ENCODE measurements at places on chromosomes 12 and 14. TPM values are rescaled to one million over a fixed set of nuclear protein-coding genes. Genes with fewer than 3 reads are reported as not detected.

DNA sequence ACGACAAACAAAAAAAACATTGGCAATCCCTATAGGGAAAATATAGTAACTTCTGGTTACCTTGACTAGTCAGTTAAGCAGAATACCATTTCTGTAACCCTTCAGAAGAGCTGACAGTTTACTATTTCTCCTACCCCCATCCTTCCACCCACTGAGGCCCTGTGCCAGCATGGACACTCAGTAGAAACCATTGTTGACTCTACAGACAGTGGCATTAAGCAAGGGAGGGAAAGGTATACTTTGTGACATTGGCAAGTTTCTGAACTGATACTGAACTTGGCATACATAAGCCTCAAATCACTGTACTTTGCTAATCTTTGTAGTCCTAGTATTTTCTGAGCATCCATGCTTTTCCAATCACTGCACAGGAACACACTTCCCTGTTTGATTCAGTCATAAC is 33.4 kb upstream of the VSX2 start:
- no peak for DNase-seq

DNA sequence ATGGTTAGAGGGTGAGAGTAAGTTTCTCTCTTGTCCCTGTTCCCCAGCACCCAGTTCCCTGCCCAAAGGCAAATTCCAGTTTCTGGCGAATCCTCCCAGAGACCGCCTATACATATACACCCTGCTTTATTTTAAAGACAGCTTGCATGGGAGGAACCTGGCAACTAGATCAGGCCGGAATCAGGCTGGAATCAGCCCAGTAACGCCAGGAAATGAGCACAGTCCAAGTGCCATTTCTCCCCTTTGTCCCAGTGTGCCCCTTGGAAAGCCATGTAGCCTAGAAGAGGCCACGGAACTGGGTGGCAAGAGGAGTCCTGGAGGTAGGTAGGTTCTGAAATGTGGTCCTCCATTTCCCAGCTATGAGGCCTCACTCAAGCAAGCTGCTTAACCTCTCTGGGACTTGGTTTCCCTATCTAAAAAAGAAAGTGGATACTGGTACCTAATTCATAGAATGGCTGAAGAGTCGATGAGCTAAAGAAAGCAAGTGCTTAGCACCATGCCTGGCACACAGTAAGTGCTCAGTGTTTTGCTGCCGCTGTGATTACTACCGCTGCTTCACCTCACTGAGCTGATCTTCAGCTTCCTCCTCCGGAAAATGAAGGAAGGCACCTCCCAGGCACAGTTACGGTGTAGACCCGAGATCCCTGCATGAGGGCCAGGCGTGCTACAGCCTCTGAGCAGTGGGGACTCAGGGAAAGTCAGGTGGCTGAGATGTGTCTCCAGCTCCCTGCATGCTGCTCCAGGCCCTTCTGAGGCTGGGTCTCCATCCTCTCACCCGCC is 36.4 kb downstream of the PITPNM2 start:
- no peak for DNase-seq

- DNase-seq, result no peak
These were observed 207.5 kb downstream of the ETV6 start for GRCh38 chr12:11856971-11857370.

- DNase-seq, result peak; percentile 1
These were observed 127.1 kb downstream of the FIGNL2 start for GRCh38 chr12:51721282-51721940.

DNA sequence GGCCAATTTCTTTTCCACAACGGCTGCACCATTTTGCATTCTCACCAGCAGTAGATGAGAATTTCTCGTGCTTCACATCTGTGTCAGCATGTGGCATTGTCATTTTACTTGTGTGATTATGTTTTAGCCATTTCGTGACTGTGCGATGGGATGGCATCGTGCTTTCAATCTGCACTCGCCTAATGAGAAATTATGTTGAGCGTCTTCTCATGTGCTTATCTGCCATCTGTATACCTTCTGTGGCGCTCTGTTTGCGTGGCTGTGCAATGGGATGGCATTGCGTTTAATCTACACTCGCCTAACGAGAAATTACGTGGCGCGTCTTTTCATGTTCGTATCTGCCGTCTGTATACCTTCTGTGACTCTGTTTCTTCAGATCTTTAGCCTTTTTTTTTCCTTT is 14.9 kb upstream of the GPR132 start:
- DNase-seq, result no peak

GRCh38 chr12:131271724-131272123 is 318.0 kb downstream of the ADGRD1 start:
- DNase-seq, result no peak

DNA sequence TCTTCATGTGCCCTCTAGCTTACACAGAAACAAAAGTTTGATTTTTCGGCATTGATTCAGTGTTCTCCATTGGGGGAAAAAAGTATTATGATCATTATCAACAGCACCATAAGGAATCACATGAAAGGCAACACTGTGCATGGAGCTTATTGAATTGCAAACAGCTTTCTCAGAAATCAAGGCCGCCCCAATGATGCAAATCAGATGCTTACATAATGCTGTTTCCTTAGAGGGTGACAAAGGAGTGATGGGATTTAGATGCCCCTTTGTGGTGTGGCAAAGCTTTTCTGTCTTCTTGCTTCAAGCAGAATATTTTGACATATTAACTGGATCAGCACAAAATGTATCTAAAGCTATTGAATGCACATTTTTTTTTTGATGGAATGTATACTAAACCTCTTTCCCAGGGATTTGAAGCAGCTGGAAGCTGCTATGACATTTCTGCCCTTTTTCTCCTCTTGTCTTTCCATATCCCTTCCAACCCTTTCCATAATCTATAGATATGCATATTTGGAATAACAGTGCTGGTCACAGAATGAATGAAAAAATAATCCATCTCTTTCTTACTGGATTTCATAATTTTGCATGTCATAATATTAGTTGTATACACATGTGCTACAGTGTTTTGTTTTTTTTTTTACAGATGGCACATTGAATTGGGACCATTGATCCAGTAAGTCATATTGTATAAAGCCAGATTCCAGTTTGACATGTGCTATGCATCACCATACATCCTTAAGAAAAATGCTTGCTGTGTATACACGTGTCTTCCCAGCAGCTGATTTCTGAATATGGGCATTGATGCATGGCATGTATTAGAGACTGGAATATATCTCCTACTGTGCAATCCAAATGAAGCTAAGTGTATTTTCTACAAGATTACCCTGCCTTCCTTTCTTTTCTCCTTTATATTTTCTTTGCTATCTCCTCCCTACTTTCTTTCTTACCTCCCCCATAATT is 259.7 kb upstream of the DCN start:
- DNase-seq, result no peak

GRCh38 chr14:50399251-50400032 is 2.8 kb upstream of the CDKL1 start:
- no peak for DNase-seq

- DNase-seq, result no peak
These were observed 62.6 kb upstream of the IGF1 start for GRCh38 chr12:102542816-102543440.

The ANKRD33 gene
- polyA plus RNA-seq, result not detected

The LTBR gene
- not detected for polyA plus RNA-seq

The AQP2 gene
- polyA plus RNA-seq, result not detected

The LAG3 gene
- 12.6 TPM for polyA plus RNA-seq

The CACNA2D4 gene
- polyA plus RNA-seq, result 6.4 TPM

The FOXN4 gene
- polyA plus RNA-seq, result 0.11 TPM

Measured in CD4-positive, CD25-positive, alpha-beta regulatory T cell (primary cell).